GM12864 (cell line): ENCODE measurements at places on chromosomes 3 and 15.

DNA sequence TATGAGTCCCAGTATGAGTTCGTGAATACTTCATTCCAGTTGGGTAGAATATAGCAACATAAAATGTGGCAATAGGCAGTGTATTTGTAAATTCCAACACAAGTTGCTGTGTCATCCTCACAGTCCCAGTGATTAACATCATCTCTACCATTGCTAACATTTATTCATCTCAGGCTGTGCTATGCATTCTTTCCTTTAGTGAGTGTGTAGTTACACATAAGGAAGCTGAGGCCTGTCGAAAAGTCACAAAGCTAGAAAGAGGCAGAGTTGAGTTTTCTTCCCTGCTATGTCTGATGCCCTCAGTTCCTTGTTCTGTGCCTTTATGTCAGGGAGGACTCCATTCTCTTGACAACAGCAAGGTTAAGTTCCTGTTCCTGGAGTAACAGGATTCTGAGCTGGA is 96.4 kb downstream of the FNDC3B start:
- no peak for DNase-seq

- DNase-seq: no peak
Measured at GRCh38 chr3:128781164-128781563, 55.2 kb downstream of the RAB7A start.

GRCh38 chr3:114904633-114905032 is 242.5 kb downstream of the ZBTB20 start:
- DNase-seq: no peak

GRCh38 chr3:151201051-151201730 is 1.8 kb downstream of the GPR171 start:
- no peak for DNase-seq

- DNase-seq: no peak
Measured at GRCh38 chr3:155070932-155071387, 9.2 kb upstream of the MME start.

DNA sequence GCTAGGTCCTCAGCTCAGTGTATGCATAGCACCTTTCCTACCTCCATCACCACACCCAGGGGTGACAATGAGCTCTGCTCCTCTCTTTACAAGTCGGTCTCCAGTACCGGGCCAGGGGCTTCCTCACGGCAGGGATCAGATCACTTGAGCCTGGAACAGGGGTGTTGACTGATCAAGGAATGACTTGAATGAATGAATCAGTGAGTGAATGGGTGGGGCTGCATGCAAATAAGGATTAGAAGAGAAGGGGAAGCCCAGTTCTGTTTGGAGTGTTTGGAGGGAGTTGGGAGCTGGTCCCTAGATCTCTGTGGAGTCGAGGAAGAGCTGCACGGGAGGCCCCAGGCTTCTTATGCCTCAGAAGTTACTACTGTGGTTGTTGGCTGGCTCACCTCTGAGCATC is 87.0 kb downstream of the TMEM266 start:
- DNase-seq: no peak

- DNase-seq: no peak
Measured at GRCh38 chr3:177370246-177370822, 173.1 kb upstream of the TBL1XR1 start.

DNA sequence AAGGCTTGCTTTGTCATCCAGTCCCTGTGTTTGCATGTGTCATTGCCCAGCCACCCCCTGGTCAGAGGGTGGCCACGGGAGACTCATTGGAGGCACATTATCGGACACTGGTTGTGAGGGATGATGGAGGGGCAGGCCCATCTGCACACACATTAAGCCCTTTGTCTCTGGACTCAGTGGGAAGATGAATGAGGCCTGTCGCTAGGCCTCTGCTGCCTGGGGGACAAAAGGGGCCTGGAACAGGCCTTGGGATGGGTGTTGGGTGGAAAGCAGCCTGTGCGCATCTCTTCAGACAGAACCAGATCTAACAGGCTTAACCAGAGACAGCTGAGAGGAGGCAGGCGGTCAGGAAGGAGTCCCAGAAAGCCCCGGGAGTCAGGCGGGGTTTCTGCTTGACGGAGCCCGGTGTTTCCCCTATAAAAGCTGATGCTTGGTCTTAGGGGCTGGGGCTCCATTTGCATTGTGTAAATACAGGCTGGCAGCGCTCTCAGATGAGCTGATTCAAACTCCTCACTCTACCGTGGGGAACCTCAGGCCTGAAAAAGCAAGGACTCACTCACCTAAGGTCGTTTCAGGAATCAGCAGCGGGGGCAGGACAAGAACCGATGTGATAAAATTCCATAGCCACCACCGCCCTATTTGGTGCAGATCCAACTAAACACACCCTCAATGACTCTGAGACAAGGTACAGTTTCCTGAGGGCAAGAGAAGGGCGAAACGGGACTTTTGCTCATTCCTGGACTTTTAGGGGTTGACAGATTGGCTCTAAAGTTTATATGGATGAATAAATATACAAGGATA is 17.1 kb upstream of the SKIC8 start:
- DNase-seq: no peak

DNA sequence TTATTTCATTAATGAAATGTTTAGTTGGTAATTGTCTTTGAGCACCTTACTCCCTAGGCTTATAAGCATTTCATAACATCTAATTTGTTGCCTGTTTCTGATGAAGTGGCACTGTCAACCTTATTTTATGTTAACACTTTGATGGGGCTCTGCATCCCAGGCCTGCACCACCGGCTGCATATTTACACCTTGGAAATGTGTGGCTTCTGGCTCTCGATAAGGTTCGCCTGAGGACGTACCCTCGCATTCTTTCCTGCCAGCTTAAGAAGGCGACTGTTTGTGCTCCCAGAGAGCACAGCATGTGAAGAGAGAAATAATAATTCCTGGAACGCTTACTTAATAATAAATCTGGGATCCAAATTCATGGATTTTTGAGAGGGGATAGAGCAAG is 763.3 kb upstream of the CFAP20DC start:
- no peak for DNase-seq

DNA sequence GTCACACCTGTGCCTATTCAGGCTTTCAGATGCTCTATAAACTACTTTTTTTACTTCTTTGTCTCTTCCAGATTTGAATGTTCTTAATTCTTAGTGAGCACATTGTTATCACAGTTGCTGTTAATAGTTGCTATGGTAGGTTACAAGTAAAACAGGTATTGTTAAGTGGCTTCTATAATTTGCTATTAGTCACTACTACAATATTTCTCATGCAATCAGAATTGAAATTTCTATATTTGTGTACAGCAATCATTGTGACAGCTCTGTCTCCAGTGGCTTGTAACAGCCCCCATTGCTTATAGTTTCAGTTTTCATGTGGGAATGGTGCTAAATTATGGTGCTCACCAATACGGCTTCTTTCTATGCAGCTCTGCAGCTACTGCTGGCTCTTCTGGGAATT is 318.4 kb upstream of the GOLIM4 start:
- no peak for DNase-seq

GRCh38 chr15:69478259-69478781 is 25.7 kb downstream of the RPLP1 start:
- DNase-seq: no peak

DNA sequence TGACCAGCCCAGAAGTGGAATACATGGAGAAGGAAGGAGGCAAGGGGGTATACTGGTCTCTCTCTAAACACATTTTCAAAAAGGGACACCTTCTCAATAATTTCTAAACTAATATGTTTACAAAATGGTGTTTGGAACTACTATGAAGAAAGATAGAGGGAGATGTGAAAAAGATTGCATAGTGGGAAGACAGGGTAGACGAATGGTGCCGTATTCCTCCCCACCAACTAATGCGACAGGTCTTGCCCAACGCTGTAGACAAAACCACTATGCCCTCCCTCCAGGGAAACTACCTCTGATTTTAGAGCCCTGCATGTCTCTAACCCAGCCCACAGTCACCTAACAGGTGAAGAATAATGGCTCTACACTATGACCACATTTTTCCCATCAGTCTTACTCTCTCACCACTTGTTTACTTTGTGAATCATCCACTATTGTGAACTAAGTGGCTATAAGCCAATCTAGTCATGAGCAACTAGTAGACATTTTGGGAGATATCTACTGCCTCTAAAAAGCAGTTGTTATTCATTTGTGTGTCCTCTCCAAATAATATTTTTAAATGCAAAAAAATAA is 108.2 kb upstream of the UBE2E2 start:
- no peak for DNase-seq

- DNase-seq: no peak
Measured at GRCh38 chr15:22895465-22896190, 57.2 kb downstream of the NIPA2 start.
